Ascending aorta (tissue), 2 donors: ENCODE measurements at places on chromosomes 5 and 9.
A peak's percentile ranks its signal among the peaks of the same experiment; 100 is the strongest.

GRCh38 chr5:126449751-126450271, 26.6 kb downstream of the GRAMD2B start:
- peak; percentile 15 for DNase-seq

- no peak for DNase-seq
Measured at GRCh38 chr9:121699571-121700164, 48.2 kb downstream of the DAB2IP start.

GRCh38 chr5:168151041-168151440, 140.4 kb upstream of the WWC1 start:
- no peak for DNase-seq

- no peak for DNase-seq
Measured at GRCh38 chr5:79048437-79048836, 21.0 kb downstream of the DMGDH start.

DNA sequence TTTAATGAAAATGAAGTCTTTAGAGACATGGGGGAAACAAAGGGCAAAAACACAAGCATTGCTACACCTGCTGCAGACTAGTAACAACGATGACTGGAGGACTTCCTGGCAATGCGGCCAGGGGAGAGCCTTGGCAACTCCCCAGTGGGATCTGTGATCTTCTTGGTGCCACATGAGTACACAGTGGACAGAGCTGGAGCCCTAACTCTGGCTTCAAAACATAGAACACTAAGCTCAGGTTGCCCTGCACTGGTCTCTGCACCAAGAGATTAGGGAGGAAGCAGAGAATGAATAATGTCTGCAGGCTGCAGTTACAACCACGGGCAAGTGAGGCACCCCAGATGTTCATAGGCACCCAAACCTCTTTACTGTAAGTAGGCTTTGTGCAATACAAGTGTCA, 91.1 kb downstream of the MRPS27 start:
- no peak for DNase-seq

GRCh38 chr5:95531491-95531890, 23.3 kb downstream of the SKIC3 start:
- no peak for DNase-seq

DNA sequence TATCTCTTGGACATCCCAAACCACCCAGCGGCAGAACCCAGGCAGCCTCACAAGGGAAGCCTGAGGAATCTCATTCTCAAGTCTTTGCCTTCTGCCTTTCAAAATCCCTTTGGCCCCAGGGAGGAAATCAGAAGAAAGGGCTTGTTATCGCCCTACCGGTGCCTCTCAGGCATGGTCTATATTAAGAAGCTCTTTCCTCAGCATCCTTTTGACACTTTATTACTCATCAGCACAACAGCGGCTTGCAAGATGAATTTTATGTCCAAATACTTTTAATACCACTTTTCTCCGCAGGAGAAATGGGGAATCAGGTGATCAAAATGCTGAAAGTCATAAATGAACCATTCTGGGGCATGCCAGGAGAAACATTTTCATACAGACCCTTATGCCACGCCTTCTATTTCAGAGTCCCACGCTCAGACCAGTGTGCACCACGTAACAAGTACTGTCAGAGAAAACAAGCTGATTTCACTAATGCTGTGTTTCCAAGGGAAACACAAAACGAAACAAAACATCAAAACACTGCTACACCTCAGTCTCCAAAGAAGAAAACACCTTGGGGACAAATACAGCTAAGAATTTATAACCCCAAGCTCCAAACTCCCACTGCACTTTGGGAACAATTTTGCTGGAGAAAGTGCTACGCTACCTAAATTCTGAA, 30.0 kb downstream of the RAPGEF1 start:
- no peak for DNase-seq

GRCh38 chr5:134440201-134440755, 28.6 kb upstream of the CDKN2AIPNL start:
- no peak for DNase-seq

GRCh38 chr5:61333954-61334867, 2.2 kb downstream of the ZSWIM6 start:
- DNase-seq, result no peak

- DNase-seq, result no peak
Measured at GRCh38 chr9:72297516-72297915, 67.5 kb downstream of the ZFAND5 start.

GRCh38 chr9:87751423-87751822, 25.5 kb downstream of the CTSL start:
- no peak for DNase-seq

GRCh38 chr9:100087218-100087617, 11.6 kb downstream of the ERP44 start:
- DNase-seq, result no peak

DNA sequence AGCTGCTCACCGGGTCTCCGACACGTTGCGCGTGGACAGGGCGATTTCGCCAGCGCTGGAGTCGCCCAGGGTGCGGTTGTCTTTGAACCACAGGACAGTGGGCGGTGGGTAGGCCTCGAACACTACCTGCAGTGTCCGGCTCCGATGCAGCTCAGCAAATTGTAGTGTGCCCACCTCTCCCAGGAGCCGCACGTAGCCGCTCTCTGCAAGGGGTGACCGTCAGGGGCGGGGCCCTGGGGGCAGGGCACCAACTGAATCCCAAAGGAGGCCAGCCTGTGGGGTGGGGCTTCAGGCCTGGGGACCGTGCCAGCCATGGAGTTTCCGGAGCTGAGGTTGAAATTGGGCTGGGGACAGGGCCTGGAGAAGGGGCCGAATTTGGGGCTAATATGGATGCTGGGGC, 22.9 kb downstream of the PDGFRB start:
- no peak for DNase-seq

DNA sequence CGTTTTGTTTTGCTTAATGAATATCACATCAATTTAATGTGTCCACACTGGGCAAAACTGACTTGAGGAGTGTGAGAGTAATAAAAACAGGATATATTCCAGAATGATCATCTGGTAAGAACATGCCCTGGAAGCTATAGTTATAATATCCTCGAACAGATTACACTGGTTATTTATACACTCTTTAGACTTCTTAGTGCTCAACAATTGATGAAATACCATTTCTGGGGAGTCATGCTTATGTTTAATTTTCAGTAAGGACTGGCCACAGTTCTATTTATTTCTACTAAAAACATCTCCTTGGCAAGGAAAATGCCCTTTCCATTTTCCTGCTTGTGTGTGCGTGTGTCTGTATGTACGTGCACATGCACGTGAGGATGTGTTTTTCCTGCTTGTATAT, 205.0 kb downstream of the TRIO start:
- no peak for DNase-seq

DNA sequence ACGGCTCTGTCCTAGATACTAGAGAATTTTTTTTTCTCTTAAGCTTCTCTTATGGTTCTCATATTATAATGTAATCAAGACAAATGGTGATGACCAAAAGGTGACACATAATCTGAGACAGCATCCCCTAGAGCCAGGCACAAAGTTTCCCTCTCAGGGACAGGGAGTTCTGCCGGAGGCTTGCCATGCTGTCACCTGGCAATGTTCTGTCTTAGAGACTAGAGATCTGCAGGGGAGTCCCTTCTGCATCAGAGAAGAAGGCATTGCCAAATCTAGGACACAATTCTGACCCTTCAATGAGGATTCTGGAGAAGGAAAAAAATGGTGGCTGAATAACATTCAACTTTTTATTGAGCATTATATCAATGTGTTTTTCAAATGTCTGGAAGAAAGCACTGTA, 261.2 kb upstream of the TRPC7 start:
- no peak for DNase-seq

DNA sequence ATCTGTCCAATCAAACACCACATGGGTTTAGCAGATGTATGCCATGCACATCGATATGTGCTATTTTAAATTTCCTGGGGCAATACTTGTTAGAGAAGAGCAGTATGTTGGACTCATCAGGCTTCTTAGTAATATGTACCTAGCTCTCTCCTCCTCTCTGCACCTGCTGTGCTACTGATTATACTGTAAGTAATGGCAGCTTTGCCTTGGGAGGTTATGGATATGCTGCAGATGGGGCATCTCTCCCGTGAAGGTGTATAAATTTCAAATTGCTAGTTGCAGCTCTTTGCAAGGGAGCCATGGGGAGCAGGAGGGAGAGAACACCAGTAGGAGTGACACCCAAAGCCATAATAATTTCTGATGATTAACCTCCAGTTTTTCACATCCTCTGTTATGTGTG, 101.5 kb downstream of the SPATA31D1 start:
- no peak for DNase-seq

DNA sequence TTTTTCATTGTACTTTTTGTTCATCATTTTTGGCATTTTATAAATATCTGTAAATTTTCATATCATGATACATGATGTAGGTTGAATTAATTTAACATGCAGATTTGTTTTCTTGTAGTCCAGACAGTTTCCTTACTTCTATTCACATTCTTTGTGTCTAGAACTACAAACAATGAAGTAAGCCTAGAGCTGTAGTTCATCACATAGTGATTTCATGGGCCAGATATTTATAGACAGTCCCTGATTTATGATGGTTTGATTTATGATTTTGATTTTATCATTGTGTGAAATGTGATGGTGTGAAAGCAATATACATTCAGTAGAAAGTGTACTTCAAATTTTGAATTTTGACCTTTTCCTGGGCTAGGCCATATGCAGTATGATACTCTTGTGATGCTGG, 139.0 kb downstream of the ARHGEF28 start:
- no peak for DNase-seq

DNA sequence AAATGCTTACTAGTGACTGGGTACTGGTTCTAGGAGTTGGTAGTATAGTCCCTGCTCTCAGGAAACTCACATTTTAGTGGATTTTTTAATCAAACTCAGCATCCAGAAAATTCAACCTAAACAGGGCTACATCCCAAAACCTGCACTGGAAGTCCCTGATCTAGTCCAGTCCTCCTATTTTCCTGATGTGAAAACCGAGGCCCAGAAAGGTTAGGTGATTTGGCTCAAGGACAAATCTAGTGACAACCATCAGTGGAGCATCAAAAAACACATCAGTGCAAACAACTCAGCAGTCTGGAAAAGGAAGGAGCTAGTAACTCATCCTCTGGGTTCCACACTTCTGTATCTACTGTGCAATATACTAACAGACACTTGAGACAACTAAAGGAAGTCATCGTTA, 38.2 kb downstream of the SERINC5 start:
- no peak for DNase-seq

DNA sequence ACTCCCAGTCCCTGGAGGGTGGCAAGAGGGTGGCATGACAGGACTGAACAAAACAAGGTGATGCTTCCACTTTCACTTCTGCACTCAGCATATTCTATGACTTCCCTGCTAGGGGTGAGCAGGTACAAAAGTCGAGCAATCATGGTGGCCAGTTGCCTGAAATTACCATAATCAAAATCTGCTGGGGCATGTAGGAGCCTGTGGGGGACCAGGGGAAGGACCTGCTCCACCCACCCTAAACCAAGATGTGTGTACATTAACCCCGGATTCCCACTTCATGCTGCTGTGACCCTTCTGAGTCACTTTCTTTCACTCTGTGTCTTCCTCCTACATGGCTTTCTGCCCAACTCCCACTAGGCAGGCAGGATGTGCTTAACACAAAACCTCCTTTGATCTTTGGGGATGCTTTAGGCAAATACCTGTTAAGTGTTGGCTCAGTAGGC, 73.3 kb upstream of the PHF24 start:
- DNase-seq, result no peak

- no peak for DNase-seq
Measured at GRCh38 chr5:131854134-131854533, 57.3 kb upstream of the FNIP1 start.

DNA sequence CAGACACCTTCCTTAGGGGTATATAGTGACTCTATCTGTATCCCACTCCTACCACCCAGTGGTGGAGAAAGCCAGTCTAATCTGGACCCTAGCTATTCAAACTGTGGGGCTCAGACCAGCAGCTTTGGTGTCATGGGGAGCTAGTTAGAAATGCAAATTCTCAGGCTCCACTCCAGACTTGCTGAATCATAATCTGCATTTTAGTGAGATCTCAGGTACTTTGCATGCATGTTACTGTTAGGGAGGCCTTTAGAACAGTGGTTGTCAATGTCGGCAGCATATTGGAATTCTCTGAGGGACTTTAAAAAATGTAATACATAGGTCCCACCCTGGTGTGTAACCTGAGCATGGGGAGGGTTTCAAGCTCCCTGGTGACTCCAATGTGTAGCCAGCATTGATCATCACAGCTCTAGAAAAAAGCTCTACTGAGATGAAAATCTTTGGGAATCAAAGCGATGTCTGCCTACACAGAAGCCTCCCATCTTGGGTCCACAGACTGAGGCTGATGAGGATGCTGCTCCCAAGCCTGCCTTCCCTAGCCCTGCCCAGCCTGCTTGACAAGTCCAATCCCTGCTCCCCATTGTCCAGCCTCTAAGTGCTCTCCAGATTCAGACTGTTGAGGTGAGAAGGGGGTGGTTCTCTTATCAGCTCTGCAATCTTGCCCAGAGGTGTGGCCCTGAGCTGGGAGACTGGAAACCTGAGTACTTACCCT, 11.9 kb upstream of the GM2A start:
- no peak for DNase-seq
